Right ventricle myocardium inferior (tissue), 1 donor: ENCODE measurements at places on chromosomes 12 and 14.

DNA sequence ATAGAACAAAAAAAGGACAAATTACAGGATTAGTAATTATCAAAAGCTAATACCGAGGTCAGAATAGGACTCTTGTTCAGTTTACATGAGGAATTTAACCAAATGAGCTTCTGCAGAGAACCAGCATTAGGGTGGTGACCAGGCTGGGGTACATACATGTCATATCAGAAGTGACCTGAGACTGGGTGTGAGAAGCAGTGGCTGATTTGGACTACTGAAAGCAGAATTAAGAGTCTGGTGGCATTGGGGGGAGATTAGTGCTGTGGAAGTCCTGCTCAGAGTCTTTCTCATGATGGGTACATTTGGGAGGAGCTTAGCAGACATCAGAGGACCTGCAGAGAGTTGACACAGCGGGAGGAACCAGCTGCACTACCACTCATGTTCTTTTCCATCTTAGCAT lies 21.7 kb downstream of the TRAF3 start:
- DNase-seq: no peak

DNA sequence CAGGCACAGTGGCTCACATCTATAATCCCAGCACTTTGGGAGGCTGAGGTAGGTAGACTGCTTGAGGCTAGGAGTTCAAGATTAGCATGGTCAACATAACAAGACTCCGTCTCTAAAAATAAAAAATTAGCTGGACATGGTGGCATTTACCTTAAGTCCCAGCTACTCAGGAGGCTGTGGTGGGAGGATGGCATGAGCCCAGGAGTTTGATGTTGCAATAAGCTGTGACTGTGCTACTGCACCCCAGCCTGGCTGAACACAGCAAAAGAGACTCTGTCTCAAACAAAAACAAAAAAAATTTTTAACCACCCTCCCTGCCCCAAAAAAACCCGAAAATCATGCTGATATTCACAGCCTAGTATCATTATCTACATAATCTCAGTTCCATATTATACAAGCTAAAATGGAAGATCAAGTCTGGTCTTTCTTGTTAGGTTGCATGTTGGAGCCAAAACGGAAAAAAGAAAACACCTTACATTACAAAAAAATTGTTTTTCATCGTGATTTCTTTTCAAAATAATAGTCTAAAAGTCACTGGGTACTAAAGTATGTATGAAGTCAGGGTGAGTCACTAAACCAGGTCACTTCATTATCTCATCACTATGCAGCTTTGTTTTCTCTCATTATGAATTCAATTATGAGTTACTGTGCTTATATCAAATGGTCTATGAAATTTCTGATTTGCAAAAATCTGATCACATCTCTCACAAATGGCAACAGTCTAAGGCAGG lies 13.8 kb downstream of the GXYLT1 start:
- no peak for DNase-seq

GRCh38 chr12:58455136-58455535 lies 465.2 kb downstream of the LRIG3 start:
- no peak for DNase-seq

DNA sequence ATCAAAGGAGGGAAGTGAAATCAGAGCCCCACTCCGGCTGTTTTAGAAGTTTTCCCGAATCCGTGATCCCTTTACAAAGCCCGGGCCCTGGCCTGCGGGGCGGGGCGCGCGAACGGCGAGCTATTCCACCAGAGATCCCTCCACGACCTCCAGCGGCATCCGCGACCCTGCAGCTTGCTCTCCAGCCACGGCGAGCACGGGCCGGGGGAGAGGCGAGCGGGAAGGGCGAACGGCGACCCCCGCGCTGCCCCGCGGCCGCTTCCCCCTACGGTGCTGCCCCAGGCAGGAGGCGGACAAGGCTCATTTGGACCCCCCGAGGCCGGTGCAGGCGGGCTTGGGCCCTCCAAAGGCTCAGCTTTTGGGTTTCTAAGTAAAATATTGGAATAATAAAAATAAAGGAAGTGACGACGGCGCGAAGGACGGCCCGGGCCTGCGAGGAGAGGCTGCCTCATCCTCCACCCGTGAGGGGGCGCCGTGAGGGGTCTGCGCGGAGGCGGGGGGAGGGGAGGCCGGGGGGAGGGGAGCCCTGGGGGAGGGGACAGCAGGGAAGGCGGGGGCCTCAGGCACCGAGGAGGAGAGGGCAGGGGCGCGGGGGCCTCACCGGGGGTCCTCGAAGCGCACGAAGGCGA lies 613 bp downstream of the SRSF9 start:
- DNase-seq: peak; percentile 74

DNA sequence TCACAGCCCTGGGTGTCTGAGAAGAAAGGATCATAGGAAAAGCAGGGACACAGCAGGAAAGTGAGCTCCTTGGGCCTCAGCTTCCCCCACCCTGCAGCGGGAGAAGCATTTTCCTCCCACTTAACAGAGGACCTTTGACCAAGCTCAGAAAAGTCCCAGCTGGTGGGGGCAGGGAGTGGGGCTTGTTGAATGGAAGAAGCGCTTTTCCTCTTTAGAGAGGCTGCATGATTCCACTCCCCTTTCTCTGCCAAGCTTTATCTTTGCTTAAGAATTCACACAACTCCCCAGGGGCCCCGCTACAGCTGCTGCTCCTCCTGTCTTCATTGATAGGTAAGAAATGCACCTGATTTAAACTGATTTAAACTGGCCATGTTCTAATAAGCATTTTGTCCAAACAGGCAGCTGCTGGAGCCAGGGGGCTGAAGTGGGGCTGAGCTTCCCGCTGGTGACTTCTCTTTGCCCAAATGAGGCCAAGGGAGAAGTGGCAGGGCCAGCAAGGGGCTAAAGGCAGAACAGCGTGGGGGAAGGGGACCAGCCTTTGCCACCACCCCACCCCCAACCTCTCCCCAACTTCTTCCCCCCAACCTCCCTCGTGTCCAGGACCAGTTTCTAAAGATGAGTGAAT lies 1.7 kb upstream of the PAPLN start:
- no peak for DNase-seq

GRCh38 chr12:76446090-76446489 lies 97.9 kb upstream of the BBS10 start:
- no peak for DNase-seq

- no peak for DNase-seq
These were observed 1031.8 kb downstream of the GALC start for GRCh38 chr14:86961106-86961716.

GRCh38 chr12:30706476-30706875 lies 10.8 kb upstream of the IPO8 start:
- no peak for DNase-seq

GRCh38 chr12:100908501-100908900 lies 113.9 kb downstream of the ANO4 start:
- DNase-seq: no peak

DNA sequence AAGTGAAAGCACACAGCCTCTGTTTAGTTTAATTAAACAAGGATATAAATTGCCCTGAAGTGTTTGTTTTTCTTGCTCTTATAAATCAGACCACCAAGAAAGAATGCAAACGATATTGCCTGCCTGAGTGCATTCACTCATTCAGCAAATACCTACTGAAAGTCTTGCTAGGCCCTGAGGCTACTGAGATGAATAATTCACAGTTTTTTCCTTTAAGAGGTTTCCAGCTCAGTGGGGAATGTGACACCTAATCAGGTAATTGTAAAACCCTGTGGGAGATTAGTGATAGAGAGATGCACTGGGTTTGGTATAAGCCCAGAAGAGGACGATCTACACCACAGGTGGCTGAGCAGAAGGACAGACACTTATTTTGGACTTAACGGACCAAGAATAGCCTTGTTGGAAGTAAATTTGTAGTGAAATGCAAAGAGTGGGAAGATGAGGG lies 151.4 kb downstream of the SLC35F4 start:
- no peak for DNase-seq

DNA sequence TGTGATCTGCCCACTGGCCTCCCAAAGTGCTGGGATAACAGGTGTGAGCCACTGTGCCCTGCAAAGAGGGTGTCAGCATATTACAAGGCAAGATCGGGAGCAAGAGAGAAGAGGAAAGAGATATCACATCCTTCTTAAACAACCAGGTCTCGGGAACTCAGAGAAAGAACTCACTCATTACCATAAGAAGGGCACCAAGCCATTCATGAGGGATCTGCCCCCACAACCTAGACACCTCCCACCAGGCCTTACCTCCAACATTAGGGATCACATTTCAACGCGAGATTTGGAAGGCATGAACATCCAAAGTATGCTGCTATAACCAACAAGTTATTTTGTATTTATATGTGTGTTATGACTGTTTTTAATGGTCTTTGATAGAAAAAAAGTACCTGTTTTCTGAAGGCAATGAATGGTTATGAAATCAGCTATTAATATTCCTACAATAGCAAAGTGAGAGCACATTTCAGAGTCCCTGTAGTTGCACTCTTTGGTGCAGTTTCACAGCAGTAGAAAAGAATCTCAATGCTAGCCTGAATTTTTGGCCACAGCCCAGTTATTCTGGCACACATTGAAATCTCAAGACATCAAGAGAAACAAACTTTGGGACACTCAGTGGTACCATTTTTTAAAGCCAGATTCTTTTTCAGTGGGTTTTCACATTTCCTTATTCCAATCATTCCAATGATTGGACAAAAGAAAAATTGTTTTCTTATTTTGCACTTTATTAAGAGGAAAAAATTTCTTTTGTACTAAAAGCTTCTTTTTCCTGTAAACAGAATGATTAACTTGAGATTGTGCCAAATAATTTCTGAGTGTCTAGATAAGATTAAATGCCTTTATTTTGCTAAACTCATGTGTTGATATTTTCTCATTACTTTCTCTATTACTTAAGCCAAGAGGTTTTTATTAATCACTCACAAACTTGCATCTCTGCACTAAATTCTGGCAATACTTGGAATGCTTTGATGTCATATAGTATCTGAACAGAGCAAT lies 582.6 kb upstream of the ATP2B1 start:
- DNase-seq: no peak

DNA sequence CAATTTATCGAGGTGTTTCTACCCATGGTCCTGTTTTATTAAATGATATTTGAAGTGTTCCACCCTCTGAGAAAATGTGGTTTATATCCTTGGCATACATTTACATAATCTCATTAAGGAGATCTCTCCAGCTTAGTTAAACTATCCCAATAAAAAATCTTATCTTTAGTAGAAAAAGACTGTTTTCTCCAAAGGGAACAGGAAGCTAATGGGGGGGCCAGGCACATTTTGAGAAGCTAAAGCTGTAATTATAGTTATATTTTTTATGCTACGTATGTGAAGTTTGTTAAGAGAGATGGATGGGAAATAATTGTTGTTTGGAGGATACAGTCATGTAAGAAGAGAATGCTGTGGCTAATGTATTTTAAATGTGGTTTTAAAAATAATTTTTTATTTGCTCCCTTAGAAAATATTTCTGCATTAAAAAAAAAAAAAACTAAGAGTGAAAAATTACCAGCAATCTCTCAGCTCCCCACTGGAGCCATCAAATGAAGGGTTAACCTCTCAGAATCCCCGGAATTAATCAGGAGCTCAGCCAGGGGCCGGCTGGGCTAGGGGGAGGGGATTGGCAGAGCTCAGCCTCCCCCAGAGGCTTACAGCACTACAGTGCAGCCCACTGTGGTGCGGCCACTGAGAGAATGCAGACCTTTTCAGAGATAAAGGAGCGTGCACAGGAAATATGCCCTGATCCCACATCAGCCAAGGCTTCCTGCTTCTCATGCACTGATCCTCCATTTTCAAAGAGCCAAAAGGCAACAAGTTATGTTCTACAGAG lies 185.8 kb downstream of the EGLN3 start:
- DNase-seq: no peak

DNA sequence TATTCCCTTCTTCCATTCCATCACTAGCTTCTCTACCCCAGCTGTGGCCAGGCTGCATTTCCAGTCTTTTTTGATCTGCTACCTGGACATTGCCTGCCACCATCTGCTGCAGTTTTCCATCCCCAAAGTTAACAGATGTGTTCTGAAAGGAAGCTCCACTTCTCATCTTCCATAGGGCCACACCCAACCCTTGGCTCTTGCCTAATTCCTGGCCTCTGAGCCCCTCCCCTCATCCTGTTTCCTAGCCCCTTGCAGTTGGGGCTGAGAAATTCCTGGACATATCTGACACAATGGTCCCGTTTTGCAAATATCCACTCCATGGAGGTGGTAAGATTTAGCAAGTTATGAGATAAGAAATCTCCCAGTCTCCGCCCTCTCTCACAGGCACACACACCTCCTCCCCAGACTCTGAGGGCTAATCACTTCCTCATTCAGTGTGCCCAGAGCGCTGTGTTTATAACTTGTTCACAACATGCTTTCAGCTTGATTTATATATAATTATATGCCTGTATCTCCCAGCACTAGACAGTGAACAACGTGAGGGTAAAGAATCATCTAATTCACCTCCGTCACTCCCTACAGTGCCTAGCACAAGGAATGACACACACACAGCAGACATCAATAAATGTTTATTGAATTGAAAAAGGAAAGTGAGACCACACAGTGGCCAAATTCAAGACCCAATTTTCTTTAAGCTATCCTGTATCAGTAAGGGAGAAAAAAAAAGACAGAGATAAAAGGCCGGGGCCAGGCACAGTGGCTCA lies 13.4 kb downstream of the SMUG1 start:
- DNase-seq: peak; percentile 18

DNA sequence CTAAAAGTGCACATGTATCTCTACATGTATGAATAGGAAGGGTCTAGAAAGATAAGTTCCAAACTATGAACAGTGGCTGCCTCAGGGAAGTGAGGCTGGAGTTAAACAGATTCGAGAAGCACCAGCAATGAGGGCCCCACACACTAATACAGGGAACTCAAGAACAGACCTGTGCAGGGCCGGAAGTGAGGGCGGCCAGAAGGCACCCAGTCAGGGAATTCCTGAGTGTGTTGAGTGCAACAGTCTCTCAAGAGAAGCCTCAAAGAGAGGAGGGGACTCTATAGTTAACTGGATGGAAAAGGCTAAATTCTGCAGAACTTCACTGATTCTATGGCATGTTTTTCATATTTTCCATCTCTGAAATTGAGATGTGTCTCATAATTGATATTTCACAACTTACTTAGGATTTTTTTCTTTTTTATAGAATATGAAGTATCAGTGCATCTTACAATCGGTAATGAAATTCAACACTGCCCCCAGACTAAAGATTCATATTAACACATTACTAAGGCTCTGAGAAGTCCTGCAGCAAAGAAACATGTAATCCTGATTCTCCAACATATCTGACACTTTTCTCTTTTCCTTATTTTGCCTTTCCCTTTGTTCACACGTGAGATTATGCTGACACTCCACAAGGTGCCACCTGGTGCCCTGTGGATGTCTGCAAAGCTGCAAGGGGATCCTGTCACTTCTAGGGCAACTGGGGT lies 61.3 kb downstream of the CHGA start:
- DNase-seq: no peak

GRCh38 chr12:109892748-109893147 lies 7.3 kb upstream of the TCHP start:
- DNase-seq: no peak

DNA sequence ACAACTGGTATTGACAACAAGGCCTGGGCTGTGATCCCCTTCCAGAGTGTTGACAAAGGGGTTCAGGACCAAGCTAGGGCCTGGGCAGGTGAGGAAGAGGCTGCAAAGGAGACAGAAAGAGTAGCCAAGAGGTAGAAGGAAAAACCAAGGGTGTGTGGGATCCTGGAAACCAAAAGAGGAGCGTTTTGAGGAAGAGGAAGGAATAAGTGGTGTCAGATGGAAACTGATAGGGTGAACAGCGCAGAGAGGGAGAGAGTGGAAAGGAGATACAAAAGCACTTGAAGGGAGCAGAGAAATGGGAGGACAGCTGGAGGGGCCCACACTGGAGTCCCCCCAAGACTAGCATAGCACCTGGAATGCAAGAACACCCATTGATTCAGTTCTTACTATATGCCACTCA lies 8.3 kb upstream of the HVCN1 start:
- DNase-seq: no peak
